Right forelimb (tissue), 1 donor: ENCODE measurements at places on chromosomes 5 and 9.

GRCh38 chr5:33309068-33309467 is 131.7 kb upstream of the TARS1 start:
- DNase-seq, result no peak

DNA sequence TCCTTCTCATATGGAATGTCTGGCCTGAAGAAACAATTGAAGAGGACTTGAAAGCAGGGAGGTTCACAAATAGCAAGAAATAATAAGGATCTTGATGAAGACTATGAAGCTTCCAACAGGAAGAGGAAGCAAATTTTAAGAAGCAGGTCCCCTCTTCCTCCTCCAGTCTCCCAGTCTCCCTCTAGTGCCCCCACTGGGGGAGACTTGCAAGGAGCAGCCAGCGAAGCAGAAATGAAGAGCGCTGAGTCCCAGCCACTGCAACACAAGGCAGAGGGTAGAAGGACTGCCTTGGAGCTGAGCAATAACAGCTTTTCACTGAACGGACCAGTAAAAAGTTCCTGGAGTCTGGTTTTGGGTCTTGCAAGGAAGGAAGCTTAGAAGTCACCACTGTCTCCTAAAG is 32.6 kb upstream of the ACO1 start:
- no peak for DNase-seq

DNA sequence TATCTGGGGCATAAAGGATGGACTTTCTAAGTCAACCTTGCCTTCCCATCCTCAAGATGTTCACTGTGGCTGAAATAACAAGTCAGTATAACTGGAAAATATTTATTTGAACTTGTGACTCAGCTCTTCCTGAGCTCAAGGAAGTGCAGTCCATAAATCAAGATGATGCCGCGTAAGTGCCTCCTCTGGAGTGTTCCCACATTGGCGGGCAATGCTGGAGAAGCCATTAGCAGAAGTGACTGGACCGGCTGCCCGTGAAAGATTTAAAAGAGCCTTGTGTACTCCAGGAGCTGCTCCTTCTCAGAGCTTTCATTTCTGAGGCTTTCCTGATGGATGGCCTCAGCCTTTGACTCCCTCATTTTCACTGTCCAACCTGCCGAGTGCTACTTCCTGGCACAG is 17.4 kb downstream of the TMOD1 start:
- DNase-seq, result no peak

GRCh38 chr5:58116346-58116745 is 343.5 kb downstream of the PLK2 start:
- no peak for DNase-seq

DNA sequence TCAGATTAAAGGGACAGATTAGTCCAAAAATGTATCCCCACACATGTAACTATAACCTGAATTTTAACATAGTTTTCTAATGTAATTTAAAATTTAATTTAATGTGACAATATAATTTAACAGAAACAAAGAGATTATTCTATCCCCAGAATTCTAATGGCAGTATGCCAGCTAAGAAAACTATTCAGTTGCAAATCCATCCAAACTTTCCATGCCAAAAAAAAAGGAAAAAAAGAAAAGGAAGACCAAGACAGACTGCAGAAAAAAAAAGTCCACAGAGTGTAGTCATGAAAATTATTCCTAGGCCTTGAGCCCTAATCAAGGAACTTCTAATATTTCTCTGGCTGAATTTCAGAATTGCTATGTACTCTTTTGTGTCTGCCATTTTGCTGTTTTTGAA is 217.6 kb downstream of the CDH18 start:
- no peak for DNase-seq

DNA sequence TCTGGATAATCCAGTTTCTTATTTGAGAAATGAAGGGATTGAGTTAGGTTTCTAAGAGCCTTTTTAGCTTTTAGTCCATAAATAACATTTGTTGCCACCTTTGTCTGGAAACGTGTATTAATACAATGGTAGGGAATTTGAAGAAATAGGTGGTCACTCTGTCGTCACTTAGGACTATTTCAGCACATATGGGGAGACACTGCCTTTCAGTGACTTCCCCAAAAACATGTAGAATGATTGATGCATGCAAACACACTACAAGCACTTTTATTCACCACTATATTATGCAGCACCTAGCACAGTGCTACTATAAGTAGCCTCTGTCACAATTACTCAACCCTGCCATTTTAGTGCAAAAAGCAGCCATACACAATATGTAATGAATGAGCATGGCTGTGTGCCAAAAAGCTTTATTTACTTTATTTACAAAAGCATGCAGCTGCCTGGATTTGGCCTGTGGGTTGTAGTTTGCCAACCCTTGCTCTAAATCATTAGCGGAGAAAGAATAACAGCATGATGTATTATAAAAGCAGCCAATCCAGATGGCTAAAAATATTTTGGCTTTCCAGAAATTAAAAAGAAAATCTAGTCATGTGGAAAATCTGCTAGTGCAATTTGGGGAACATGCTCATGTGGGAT is 154.2 kb upstream of the HMHB1 start:
- DNase-seq, result no peak
